ENCODE measurements at places on chromosomes 1 and 21. TPM values are rescaled to one million over a fixed set of nuclear protein-coding genes. Genes with fewer than 3 reads are reported as not detected.

DNA sequence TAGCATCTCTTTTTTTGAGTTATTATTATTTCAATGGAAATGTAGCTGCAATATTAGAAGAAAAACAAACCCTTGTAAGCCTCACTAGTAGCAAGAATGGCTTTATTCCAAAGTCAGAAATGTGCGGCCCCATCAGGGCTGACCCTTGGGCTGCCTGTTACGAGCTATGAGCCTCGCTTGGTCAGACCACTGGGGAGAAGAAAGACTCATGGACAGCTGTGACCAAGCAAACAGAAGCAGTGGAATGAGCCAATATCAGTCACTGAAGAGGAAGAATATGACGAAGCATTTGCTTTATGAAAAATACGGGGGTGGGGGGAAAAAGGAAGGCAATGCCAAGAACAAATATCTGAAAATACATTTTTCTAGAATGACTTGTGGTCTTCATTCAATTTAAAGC lies 504.5 kb downstream of the LMO4 start:
- DNase-seq: no peak

DNA sequence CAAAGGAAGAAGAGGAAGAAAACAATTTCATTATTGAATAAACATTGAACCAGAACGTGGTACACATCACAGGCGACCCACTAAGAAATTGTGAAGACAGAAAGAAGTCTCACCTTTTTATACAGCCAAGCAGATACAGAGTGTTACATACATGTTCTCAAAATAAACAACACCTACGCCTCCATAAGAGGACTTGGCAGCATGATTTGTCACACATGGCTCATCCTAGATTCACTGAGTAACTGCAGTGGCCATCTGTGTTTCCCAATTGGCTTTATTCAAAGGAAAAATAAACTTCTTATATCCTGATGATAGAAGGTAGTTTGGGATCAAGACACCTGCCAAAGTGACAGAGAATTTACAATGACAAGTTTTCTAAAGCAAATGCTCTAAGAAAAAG lies 7.6 kb upstream of the KRTAP19-8 start:
- no peak for DNase-seq

DNA sequence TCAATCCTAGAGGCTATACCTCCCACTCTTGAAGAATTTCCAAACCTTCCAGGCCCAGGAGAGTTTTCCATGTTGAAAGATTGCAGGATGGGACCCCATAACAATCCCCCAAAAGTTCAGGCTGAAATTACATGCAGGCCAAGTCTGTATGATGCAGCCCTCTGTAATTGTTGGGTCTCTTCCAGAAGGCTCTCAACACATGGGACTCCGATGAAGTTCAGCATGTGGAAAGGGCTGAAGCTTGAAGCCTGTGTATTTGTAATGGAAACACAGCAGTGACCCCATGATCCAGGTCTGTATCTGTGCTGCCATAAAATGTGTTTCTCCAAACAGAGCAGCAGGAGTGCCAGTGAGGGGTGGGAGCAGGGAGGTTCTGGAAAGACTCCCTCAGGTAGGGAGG lies 202.5 kb upstream of the LYPLAL1 start:
- no peak for DNase-seq

Gene PDC
- total RNA-seq: not detected

GRCh38 chr1:156495401-156496140 lies 5.0 kb downstream of the MEF2D start:
- no peak for DNase-seq

GRCh38 chr1:84407958-84408422 lies 9.7 kb downstream of the DNASE2B start:
- no peak for DNase-seq

DNA sequence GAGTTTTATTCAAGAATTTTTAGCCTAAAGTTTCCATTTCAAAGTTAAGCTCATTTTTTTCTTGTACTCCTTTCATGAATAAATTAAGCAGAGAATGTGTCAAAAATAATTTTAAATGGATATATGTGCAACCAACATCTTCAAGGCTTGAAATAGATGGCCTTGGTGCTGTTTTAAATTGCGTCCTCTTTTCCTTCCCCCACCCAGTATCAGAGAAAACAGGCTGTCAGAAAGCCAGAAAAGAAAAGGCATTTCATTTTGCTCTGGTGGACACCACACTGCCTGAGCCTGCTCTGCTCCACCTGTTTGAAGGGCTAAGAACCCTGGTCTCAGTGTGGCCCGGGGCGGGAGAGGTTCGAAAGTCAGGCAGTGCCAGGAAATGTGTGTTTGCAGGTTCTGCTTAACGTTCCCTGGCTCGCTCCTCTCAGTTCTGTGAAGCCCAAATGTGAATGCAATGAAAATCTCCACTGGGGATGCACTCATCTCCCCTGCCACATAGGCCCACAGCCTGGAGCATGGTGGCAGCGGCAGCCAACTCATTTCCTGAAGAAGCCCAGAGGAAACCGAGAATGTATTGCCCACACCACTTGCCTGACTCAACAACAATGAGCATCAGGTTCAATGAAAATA lies 134.4 kb downstream of the SDCCAG8 start:
- no peak for DNase-seq

Gene IL19
- not detected for total RNA-seq

DNA sequence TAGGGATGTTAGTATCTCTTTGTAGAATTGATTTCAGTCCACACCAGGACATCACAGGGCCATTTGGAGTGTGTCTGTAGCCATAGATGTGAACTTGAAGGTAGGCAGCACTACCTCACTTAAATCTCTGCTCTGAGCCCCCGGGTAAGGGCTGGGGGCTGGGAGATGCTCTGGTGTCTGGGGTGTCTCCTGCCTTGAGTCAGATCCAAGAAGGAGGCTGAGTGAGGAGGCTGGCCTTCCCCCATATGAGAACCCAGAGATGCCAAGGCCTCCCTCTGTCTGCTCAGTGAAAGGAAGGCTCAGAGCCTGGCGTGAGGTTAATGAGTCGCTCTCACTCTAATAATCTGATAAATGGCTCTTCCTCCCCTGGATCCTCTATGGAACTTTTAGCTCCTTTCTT lies 161.6 kb downstream of the ACTL8 start:
- DNase-seq: no peak

GRCh38 chr21:45302082-45303061 lies 14.7 kb upstream of the POFUT2 start:
- DNase-seq: peak; percentile 43

Gene ZNF683
- 0.27 TPM for total RNA-seq
